ENCODE measurements at places on chromosomes 5 and 9.

DNA sequence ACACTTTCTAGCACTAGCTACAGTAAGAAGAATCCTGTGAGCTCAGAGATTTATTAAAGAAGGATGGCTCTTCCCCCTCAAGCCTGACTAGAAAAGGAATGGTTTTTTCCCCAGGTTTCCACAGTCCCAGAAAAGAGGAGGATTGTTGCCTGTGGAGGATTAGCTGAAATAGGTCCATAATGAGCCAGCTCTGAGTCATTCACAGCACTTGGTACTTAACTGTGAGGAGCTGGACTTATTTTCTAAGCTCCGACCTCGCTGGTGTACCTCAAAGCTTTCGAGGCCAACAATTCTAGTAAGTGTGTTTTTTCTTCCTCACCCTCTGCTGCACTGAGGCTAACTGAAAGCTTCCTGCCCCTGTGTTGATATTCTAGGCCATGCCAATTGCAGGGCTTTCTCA lies 222.5 kb upstream of the IL12B start:
- DNase-seq = no peak

- DNase-seq = no peak
Observed at GRCh38 chr5:180381428-180381827, 28.3 kb upstream of the GFPT2 start.

GRCh38 chr5:139692679-139693308 lies 44.6 kb downstream of the CXXC5 start:
- no peak for DNase-seq

DNA sequence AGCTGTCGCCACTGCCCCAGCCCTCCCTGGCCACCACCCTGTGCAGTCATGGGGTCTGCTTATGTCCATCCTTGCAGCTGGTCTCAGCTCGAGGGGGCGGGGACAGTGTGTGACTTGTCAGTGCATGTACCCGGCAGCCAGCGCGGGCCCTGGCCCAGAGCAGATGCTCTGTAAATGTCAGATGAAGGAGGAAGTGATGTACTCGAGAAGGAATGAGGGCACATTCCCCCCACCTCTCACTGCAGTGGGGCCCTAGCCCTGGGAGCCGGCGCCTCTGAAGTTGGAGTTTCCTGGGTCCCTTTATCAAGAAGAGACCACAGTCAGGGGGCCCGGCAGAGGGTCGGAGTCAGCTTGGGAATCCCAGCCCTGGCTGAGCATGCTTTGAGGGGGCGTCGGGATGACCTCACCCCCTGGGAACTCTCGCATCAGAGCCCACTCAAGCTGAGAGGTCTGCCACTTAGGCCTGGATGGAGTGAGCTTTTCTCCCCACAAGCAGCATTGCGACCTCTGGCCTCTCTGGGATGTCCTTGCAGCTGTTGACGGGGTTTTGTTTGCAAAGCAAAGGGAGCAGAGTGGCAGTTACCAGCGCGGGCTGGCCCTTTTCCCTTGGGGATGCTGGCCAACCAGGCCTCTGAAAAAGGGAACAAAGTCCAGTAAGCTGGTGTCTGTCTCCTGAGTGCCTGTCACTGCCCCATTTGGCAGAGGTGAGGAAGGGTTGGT lies 19.0 kb downstream of the NEURL1B start:
- DNase-seq = no peak

DNA sequence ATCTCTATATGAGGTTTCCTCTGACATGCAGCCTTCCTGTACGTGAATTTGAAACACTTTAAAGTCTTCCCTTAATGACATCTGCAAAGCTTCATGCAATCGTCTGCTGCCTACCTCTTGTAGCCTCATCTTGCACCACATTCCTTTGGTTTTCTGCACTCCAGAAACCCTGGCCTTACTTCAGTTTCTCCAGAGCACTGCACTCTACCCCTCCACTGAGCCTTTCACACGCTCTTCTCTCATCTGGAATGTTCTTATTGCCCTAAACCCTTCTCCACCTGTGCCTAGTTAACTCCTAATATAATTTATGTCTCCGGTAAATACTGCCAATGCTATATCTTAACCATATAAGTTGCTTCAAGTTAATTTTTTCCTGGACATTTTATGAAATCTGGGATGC lies 168.8 kb upstream of the SLC27A6 start:
- DNase-seq = no peak

DNA sequence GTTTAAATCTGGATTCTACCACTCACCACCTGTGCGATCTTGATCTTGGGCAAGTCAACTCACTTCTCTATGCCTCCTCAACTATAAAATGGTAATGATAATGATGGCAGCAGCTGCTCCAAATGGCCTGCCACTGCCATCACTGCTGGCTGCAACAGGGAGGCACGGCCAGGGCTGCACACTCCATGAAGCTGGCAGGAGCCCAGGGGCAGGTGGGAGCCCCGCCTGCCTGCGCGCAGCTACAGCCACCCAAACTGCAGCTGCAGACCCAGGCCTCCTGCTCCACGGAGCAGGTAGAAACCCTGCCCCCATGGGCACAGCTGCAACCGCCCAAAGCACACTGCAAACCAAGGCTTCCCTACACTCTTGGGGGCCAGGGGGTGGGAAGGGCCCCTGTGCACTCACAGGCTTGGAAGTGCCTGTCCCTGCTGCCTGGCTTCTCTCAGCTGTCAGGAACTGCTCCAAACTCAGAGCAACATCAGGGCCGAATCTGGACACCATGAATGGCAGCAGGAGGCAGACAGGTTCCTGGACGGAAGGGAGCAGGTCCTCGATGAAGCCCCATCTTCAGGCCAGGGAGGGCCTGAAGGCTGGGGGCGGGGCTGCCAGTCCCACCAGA lies 57.6 kb downstream of the PRELID2 start:
- DNase-seq = no peak

DNA sequence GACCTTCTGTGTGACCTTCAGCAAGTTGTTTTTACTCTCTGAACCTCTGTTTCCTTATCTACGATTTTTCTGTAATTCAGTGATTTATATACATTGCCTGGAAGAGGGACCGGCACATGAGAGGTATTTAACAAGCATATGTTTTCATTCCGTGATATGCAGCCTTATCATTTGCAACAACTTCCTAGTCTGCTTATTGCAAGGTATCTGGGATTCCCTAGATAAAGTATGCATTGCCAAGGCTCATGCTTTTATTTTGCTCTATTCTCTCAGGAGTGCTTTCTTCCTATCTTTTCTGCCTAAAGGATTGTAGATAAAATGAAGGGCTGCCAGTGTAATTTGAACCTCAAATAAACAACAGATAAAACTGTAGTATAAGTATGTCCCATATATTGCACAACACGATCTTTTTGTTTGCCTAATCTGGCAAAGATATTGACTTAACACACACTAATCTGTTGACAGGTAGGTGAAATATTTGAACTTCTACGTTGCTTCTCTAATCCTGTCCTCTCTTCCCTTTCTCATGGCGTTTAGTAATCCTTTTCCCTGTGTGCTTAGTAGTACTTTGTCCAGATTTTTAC lies 377.2 kb upstream of the TNC start:
- no peak for DNase-seq

- DNase-seq = no peak
Observed at GRCh38 chr9:79131824-79132377, 439.9 kb upstream of the TLE4 start.

GRCh38 chr5:137819766-137820165 lies 47.9 kb upstream of the MYOT start:
- DNase-seq = no peak

GRCh38 chr9:100131216-100131615 lies 32.2 kb downstream of the INVS start:
- no peak for DNase-seq

GRCh38 chr5:32326216-32326772 lies 13.6 kb upstream of the MTMR12 start:
- no peak for DNase-seq

DNA sequence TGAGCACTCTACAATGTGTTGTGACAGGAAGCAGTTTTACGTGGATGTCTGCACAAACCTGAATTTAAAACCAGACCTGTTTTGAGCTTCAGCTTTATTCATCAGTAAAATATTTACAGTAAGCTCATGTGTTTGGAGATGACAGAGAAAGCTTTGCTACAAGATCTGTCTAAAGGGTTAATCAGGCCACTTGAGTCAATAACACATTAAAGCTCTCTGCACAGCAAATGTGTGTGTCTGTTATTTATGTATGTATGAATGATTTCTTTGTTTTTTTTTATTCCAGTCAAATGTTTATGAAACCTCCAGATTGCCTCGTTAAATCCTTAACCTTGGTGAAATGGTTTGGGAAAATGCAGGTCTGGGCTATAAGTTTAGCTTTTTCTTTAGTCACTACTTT lies 77.3 kb upstream of the SREK1 start:
- DNase-seq = no peak

- no peak for DNase-seq
Observed at GRCh38 chr5:58706736-58707135, 123.9 kb downstream of the RAB3C start.
